ENCODE measurements at places on chromosomes 7 and 10.
A peak's percentile ranks its signal among the peaks of the same experiment; 100 is the strongest.

DNA sequence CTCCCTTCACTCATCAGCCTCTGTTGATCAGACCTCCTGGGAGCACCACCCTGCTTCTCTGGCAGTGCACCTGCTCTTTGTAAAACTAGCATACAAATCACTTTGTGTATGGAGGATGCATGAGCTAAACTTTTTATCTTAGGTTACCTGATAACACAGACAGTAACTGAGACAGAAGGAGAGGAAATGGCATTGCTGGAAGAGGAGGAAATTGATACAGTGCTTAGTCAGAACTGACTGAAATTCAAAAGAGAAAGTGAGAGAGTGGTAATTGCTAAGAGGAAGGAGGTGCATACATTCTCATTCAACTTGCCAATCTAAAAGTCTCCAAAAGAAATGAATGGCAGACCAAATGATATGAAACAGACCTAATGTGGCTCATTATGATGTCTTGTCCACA is 1120.7 kb downstream of the GATA3 start:
- no peak for DNase-seq

DNA sequence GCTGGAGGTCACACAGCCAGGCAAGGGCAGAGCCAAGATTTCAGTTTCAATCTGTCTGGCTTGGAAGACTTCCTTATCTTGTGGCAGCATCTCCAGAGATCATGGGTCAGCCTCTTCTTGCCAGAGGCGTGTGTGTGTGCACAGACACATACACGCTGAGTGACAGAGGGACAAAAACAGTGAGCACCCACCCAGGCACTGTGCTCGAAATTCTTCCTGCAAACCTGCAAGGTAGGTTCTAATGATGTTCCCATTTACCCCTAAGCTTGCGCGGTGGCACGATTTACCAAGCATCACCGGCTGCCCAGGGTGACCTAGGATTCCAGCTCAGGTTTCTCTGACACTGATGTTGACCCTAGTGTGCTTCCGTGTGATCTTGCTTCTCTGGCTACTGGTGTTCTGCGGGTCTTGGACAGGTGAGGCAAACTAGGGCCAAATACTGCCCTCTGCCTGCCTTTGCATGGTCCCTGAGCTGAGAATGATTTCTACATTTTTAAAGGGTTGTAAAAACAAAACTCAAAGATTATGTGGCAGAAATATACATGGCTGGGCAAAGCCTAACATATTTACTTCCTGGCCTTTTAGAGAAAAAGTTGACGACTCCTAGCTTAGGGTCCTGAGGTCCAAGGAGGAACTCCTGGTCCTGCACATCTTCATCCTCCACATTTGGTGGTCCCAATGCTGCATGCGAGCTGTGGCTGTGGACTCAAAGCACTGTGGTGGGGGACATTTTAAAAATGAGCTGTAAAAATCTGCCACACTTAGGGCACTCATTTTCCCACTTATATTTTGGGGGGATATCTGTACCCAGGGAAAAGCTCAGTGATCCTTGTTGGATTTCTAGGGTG is 268.5 kb downstream of the RPS24 start:
- no peak for DNase-seq

DNA sequence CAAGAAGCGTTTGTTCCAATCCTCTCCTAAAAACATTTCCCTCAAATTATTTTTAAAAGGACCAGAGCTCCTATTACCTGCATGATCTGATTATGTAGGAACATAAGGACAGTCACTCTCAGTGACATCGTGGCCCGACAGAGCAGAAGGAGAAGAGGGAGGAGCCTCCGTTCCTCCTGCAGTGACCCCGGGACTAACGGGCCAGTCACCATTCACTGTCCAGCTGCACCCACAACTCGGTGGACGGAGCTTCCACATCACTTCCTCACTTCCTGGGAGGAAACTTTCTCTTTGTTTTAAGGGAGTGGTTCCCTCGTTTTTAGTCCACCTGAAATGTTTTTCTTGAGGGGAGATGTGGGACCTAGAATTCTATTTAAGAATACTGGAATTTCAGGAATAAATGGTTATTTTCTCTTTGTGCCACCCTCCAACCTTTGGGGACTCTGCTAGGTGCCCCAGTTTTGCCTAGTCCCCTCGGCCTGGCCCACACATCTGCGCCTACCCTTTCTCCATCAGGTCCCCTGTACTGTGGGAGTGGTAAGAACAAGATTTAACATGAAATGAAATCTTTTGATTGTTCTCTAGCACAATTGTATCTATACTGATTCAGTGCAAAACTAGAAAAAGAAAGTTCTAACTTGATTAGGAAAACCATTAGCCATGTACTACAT is 173.5 kb upstream of the RNF32 start:
- no peak for DNase-seq

DNA sequence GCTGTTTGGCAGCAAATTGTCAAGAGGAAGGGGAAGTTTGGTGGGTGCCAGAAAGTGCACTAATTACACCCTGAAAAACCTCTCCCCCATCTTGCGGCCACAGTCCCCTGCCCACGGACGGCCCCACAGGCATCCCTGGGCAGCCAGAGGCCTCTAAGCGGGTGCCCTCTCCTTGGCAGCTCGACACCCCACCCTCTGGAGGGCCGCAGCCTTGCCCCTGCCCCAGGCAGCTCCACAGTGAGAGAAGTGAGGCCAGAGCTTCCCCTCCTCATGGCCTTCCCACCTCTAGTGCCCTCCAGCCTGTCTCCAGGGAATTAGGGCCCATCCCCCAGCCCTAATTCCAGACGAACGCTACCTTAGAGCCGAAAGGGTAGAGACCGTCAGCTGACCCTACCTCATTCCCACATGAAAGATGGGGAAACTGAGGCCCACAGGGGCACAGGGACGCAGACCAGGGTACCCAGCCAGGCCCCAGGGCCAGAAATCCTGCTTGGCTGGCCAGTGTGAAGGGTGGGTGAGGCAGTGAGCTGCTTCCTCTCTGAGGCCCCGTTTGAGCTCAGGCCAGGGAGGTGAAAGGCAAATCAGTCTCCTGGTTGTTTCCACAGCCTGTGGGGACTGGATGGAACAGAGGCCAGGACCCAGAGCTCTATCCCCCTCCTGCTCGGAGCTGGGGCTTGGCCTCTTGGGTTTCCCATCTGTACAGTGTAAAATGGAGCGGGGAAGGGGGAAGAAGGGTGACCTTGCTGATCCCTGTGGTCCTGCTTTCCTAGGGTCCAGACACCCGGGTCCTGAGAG is 10.0 kb downstream of the ZCCHC24 start:
- DNase-seq = peak; percentile 78

DNA sequence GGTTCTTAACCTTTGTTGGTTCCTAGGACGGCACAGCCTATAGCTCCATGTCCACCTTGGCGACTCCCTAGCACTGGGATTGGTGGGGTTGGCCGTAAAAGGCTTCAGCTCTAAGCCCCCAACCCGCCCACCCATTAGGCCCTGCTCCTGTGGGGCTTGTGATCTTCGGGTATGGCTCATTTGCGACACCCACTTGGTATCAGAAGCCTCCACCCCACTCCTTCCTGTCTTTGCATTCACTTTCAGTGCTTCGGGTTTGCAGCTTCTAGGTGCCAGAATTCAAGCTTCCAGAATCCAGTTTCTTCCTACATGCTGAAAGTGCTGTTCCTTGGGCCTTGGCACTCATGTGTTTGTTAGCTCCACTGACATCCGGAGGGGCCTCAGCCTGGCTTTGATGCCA is 39.5 kb downstream of the HABP2 start:
- no peak for DNase-seq

DNA sequence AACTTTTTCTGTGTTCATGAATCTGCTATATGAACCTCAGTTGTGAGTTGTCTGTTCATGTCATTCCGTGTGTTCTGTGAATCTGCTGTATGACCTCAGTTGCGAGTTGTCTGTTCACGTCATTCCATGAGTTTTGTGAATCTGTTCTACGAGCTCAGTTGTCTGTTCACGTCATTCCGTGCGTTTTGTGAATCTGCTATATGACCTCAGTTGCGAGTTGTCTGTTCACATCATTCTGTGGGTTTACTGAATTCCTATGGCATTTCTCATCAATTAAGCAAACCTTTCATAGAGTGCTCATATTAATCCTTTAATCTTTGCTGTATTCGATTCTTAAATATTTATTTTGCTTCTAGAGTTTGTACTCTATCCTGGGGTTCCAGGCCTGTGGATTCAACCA is 150.6 kb downstream of the DIP2C start:
- no peak for DNase-seq

- no peak for DNase-seq
Measured at GRCh38 chr7:25597946-25598345, 369.7 kb upstream of the NPVF start.

- DNase-seq = no peak
Measured at GRCh38 chr7:26349005-26349915, 57.6 kb downstream of the SNX10 start.

DNA sequence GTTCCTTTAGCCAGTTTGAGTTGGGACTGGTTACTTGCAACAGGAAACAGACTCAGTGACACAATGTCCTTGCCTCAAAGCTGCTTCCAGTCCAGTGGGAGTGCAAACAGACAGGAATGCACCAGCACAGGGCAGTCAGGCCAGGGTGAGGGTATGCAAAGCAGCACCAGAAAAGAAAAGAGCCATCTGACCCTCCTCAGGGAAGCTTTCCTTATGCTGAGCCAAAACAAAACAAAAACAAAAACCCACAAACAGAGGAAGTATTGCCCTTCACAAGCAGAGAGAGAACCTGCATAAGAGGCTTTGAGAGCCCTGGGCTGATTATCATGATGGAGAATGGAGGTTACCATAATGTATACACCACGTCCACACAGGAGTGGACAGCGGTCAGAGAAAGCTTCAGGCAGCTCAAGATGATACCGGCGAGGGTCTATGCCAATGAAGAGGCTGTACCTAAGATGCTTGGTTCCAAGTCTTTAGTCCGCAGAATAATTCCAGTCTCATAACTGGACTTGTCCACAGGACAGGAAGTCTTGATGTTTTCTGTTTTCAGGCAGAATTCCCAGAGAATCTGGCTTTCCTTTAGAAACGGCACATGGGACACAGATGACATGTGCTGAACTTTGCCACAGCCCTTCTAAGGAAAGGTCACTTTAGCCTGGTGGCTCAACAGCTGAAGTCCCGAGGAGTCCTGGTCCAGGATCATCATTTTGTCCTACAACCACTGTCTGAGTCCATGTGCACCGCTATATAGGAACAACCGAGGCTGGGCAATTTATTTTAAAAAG is 263.3 kb downstream of the TNS3 start:
- no peak for DNase-seq

DNA sequence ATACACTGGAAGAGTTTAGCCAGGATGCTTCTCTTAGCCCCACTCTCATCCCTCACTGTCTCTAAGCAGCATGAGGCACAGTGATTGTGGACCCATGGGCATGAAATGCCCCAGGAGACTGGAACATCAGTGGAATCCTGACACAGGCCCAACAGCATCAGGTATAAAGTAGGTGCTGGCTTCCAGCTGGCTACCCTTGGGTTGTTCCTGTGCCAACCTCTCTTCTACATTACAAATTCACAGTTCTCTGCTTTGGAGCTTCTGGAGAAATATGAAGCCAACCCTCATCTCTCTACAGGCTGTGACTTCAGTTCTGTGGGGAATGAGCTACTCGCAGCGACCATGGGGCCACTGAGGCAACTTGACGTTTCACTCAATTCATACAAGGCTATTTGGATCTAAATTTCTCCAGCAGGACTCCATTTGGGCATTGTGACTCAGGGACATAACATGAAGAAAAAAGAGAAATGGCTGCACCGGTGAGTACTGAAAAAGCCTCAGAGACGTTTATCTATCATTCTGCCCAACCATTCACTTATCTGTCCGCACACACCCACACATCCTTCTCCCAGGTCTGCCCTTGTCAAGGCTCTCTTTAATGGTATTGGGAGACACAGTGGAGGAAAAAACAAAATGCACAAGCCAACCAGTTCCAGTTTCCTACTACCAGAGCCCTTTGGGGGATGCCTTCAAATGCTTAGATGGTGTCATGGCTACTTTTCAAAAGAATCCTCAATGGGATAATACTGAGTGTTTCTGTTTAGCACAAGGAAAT is 35.4 kb upstream of the TM9SF3 start:
- DNase-seq = no peak

DNA sequence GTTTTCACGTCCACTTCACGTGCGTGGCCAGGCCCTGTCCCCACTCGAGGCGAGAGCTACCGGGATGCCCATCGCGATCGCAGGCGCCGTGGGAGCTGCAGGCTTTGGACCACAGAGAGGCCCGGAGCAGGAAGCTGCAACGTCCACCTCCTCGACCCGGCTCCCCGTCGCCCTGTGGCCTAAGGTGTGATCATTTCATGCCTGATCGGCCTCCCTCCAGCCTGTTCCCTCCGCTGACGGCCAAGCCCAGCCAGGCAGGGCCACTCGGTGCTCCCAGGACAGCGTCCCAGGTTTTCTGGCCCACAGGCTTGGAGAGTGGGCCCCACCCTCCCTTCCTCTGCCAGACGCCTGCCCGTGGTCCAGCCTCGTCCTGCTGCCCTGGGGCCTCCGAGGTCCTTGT is 19.6 kb downstream of the KNDC1 start:
- DNase-seq = no peak

- no peak for DNase-seq
Measured at GRCh38 chr10:86958116-86958900, at the start of gene SNCG. TSS of gene SNCG (plus strand) at chr10:86958599. CDS start at chr10:86958698, 99 bp downstream.

- peak; percentile 72 for DNase-seq
Measured at GRCh38 chr7:47582764-47583738, 1.1 kb upstream of the TNS3 start.

GRCh38 chr7:32905175-32905662 is 13.7 kb upstream of the KBTBD2 start:
- DNase-seq = peak; percentile 47

GRCh38 chr7:95342029-95342428 is 17.7 kb upstream of the PON1 start:
- DNase-seq = no peak

GRCh38 chr10:47214520-47214919 is 85.5 kb upstream of the GDF10 start:
- DNase-seq = no peak

DNA sequence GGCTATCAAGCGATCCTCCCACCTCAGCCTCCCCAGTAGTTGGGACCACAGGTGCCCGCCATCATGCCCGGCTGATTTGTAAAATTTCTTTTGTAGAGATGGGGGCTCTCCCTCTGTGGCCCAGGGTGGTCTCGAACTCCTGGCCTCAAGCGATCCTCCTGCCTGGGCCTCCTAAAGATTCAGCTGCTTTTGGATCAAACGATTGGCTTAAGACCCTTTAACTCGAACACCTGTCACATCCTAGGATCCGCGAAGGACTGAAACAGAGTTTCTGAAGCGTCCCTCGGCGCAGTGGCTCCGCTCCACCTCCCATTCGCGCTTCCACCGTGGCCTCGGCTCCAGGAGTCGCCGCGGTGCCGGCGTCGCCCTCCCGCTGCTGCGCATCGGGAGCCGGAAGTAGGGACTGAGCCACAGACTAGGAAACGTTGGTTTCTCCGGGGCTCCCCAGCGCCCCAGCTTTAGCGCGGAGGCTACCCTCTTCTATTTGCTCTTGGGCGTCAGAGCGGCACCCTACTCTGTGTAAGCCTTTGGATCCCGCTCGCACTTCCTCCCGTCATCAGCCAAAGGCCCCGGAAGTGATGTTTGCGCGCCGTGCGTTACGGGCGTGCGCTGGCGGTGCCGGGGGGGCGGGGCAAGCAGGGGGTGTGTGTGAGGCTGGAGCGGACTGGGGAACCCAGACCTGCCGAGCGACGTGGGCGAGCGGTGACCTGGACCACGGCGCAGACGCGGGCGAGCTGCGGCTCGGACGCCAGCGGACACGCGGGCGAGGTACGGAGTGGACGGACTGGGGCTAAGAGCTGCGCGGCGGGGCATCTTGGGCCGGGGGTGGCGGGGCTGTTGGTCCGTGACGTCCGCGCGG is 53.0 kb downstream of the KCTD7 start:
- DNase-seq = peak; percentile 96

- no peak for DNase-seq
Measured at GRCh38 chr7:152870106-152870693, 110.6 kb downstream of the ACTR3B start.

GRCh38 chr10:6211671-6212635 is 9.2 kb downstream of the PFKFB3 start:
- DNase-seq = peak; percentile 65

- no peak for DNase-seq
Measured at GRCh38 chr7:118877187-118877586, 652.7 kb downstream of the ANKRD7 start.

All from uterus (tissue), 4 donors.